ENCODE measurements at places on chromosomes 2 and 18. TPM values are rescaled to one million over a fixed set of nuclear protein-coding genes. Genes with fewer than 3 reads are reported as not detected.

The SOX11 gene
- total RNA-seq, result not detected

The RGPD3 gene
- 0.53 TPM for total RNA-seq

The HOXD10 gene
- not detected for total RNA-seq

The DES gene
- not detected for total RNA-seq

The CXCR1 gene
- not detected for total RNA-seq

The TXNDC2 gene
- total RNA-seq, result 0.07 TPM

The DPYSL5 gene
- total RNA-seq, result not detected

The VSNL1 gene
- not detected for total RNA-seq

The ACADL gene
- not detected for total RNA-seq

The MEP1B gene
- total RNA-seq, result not detected

The ZNF396 gene
- 1.3 TPM for total RNA-seq

The ALMS1 gene
- 18.0 TPM for total RNA-seq

The UCN gene
- 0.13 TPM for total RNA-seq

Data from thoracic aorta endothelial cell (primary cell).